ENCODE measurements at places on chromosomes 12 and 14.
A peak's percentile ranks its signal among the peaks of the same experiment; 100 is the strongest.

DNA sequence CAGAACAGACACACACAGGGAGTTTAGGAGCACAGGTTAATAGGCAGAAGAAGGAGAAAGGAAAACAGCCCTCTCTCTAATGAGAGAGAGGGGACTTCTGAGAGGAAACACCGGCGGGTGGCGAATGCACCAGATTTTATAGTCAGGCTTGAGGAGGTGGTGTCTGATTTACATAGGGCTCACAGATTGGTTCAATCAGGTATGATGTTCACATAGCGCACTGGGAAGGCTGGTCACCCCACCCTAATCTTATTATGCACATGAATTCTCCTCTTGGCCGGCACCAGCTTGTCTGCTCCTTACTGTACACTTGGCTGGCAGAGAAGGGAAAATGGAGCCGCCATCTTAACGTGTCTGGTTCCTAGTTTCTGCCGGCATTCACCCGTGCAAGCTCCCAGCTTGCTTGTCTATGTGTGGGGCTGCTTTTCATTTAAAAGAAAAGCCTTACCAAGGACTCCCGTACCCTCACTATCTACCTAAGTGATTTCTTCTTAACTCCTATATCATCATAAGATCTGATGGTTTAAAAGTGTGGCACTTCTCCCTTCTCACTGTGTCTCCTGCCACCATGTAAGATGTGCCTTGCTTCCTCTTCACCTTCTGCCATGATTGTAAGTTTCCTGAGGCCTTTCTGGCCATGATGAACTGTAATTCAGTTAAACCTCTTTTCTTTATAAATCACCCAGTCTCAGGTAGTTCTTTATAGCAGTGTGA is 15.1 kb downstream of the BCAT1 start:
- no peak for DNase-seq

- no peak for DNase-seq
Observed at GRCh38 chr14:61878931-61879330, 116.7 kb downstream of the SNAPC1 start.

DNA sequence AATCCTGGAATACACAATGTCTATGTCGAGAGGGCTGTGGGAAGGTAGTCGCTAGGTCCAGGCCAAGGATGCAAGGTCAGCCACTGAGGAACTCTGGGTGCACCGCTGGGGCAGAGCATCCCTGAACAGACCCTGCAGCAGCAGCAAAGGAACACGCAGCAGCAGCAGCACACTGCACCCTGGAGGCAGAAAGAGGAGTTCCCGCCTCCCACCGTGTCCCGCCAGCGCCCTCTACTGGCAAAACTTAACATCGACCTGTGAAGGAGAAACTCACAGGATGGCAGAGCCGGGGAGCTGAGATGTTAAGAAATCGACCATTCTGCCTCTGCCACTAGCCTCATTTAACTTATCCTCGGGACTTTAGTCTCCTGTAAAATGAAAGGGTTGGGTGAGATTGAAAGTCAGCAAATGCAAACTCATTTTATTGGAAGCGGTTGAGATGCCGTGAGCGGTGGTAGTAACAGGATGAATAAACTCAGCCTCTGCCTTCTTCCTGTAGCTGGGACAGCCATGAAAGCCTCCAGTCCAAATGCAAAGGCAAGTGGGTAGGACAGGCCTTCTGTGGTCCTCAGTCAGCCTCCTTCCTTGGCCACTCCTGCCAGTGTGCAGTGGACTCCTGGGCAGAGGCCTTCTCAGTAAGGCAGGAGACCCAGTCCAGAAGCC is 45.6 kb downstream of the STAB2 start:
- DNase-seq: peak; percentile 89

GRCh38 chr12:106753526-106753925 is 21.0 kb upstream of the RIC8B start:
- no peak for DNase-seq

DNA sequence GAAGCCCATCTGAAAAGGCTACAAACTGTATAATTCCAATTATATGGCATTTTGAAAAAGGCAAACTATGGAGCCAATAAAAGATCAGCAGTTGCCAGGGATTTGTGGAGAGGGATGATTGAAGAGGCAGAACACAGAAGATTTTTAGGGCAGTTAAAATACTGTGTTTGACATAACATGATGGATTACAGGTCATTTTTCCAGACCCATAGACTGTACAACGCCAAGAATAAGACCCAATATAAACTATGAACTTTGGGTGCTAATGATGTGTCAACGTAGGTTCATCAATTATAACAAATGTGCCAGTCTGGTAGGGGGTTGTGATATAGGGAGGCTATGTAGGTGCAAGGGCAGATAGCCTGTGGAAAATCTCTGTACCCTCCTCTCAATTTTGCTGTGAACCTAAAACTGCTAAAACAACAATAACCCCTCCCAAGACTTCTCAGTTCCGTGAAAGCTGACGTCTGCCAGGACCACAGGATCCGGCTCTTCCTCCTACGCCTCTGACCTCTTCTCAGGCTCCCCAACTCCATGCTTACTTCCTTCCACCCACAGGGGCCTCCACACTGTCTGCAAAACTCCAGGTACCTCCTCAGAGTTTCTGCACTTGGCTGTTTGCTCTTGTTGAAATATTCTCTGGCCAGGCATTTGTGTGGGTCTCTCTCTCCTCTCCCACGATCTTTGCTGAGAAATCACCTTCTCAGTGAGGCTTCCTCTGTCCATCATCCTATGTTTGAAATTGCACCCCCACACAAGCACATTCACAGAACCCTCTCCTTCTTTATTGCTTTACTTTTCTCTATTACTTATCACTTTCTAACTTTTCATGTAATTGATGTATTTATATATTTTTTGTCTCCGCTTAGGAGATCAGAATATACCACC is 131.4 kb downstream of the BBS10 start:
- peak; percentile 3 for DNase-seq

DNA sequence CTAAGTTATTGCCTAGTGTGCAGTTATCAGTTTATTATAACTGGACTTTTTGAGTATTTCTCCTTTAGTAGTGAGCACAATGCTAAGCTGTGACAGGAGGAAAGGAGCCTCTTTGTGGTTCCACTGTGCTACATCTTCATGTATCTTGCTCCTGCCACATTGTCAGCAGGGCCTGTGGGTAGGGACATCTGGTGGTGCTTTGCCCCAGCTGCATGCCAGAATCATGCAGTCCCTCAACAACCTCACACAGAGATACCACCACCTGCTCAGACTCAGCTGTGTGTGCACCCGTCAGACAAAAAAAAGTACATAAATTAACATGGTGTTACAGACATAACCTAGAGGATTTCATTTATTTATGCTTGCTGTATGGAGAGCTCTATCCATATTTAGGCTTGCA is 51.1 kb downstream of the MIS18BP1 start:
- DNase-seq: peak; percentile 49

GRCh38 chr14:103448097-103448496 is 62.9 kb downstream of the MARK3 start:
- no peak for DNase-seq

GRCh38 chr12:83865431-83865830 is 1047.2 kb downstream of the SLC6A15 start:
- DNase-seq: no peak

DNA sequence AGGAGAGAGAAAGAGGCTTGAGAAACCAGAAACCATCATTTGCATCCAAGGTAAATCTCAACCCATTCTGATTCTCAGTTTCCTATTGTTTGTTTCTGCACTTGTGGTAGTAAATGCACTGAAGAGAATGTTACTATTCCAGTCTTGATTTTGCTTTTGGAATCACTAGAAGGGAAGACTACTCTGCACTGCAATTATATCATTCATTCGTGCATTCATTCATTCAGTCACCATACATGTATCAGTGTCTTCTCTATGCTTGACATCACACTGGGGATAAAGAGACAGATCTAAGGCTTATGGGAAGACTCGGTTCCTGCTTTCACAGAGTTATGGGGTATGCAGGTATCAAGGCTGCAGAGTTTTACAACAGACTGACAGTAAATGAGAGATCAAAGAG is 90.3 kb upstream of the EGLN3 start:
- DNase-seq: no peak

GRCh38 chr14:75876530-75876929 is 105.3 kb downstream of the TGFB3 start:
- DNase-seq: no peak

- DNase-seq: no peak
Observed at GRCh38 chr12:6241495-6241894, 41.3 kb downstream of the CD9 start.

GRCh38 chr12:70615174-70615866 is 21.9 kb downstream of the PTPRB start:
- no peak for DNase-seq

DNA sequence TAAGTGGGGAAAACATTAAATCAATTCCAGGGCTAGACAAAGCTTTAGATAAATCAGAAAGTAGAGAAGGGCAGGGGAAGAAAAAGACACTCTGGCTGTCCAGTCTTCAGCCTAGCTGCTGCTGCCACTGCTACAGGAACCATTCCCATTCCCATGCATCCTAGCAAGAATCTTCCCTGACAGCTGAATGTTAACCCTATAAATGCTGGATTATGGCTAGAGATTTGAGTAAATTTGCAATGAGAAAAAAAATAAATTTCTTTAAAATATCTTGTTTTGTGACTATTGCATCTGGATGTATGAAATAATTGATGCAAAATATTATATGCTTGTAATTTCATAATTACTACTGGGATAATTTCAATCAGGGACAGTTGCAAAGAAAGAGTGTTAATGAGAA is 15.0 kb upstream of the CDKN3 start:
- no peak for DNase-seq

- no peak for DNase-seq
Observed at GRCh38 chr12:122139266-122139665, 34.8 kb downstream of the IL31 start.

GRCh38 chr12:56591961-56592360 is 38.2 kb downstream of the BAZ2A start:
- no peak for DNase-seq

GRCh38 chr14:77990337-77990736 is 179.8 kb upstream of the NRXN3 start:
- DNase-seq: no peak

- no peak for DNase-seq
Observed at GRCh38 chr12:124792961-124793441, 70.7 kb downstream of the SCARB1 start.

- DNase-seq: no peak
Observed at GRCh38 chr12:123942238-123942653, 30.4 kb downstream of the CCDC92 start.

DNA sequence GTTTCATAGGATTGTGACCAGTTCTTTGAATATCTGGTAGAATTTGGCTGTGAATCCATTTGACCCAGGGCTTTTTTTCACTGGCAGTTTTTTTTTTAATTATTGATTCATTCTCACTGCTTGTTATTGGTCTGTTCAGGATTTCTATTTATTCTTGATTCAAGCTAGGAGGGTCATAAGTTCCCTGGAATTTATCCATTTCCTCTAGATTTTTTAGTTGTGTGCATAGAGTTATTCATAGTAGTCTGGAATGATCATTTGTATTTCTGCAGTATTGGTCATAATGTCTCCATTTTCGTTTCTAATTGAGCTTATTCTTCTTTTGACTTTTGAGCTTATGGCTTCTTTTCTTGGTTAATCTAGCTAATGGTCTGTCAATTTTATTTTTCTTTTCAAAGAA is 291.6 kb downstream of the AKAP6 start:
- no peak for DNase-seq

DNA sequence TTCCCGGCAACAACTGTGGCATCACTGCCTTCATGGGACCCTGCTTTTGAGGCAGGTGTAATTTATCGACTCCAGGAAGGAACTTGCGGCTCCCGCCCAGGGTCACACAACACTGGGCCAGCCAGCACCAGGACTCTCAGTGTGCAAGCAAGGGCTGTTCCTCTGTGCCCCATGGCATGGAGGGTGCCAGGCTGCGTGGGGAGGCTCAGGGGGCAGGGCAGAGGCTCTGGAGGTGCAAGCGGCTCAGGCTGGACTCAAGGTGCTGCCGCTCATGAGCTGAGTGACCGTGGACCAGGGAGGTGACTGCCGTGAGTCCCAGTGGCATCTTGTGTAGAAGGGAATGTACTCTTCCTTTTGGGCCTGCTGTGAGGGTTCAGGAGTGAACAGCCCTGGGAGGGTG is 57.6 kb downstream of the SLC24A4 start:
- DNase-seq: no peak

DNA sequence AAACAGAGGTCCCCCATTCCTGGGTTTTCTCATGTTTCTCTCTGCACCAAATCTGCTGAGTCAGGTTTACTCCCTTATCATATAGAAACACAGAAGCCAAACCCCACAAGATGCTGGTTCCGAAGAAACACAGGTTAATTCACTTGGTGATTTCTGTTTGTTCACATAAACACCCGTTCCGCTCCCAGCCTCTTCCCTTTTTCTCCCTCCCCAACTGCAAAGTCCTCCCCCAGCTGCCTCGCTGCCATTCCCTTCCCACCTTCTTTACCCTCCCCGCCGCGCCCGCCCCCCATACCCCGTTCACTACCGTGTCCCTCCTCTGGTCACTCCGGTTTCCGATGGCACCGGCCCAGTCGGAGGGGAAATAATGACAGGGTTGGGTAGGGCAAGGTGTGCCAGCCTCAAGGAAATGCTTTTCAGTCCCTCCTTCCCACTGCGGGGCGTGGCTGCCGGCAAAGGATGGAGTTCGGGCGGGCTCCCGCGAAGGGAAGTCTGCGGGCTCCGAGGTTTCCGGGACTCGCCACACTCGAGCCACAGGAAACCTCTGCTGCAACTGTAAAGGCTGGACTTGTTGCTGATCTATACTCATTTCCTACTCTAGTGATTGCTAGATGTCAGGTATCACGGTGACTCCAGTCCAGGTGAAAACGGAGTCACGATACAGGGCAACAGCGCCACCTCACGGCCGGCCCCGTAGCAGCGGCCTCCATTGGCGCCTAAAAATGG is at the start of gene STYK1:
STYK1 (minus strand) TSS at position 394 of the 726 bp plus-strand sequence. CDS start 39,434 bp downstream, outside the sequence.
- DNase-seq: peak; percentile 77

DNA sequence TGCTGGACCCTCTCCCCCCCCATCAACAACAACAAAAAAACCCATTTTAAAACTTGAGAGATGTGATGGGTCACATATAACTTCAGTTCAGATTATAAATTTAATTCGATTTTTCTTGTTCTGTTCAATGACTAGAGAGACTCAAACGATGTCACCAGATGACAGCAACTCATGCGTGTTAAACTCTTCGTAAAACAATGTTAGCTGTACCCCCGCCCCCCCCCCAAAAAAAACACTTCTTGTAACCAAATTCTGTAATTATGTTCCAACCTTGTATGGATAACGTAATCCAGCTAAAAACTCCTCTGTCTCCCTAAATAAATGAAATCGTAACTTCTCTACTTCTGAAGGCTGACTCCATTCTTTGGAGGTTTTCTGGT is 614 bp upstream of the NACA start:
- DNase-seq: peak; percentile 60

Data from OCI-M1 (cell line).